ENCODE measurements at places on chromosomes 5 and 9. TPM values are rescaled to one million over a fixed set of nuclear protein-coding genes. Genes with fewer than 3 reads are reported as not detected.
A peak's percentile ranks its signal among the peaks of the same experiment; 100 is the strongest.

DNA sequence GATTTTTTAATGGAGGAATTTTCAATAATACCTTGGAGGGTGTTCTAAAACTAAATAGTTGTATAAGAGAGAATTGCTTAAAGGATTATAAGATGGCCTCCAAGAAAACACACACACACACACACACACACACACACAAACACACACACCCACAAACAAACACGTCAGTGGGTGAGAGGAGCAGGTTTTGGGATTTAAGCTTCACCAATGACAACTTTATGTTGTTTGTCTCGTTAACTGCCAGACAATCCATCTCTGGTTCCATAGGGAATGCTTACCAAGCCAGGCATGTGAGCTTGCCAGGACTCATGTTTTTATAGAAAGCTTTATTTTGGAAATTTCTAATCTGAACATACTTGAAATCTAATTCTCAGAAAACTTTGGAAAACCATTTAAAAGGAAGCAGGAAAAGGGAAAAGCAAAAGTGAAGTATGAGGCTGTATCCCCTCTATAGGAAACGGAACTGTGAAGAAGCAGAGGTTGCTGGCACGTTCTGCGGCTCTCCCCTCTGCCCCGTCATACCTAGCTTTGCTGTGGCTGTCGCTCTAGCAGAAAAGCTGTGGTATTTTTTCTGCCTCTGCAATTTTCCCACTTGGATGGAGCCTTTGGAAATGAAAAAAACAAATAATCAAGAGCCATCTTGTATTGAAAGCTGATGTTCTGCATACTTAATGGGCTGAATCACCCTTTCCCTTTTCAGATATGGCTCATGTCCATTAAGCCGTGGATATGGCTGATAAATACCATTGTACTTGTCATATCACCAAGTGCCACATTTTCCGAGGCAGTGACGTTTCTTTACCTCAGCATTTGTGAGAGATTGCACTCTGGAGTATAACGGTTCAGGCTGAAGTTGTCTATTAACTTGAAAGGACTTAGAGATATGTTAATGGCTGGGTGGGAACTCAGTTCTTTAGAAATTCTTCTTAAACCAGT, 112.7 kb downstream of the NTRK2 start:
- H3K4me3 ChIP-seq: no peak overlapping the region
- H3K4me1 ChIP-seq: no peaks in the 10 kb centered on the region
- no peak for DNase-seq
- no peak overlapping the region for H3K27ac ChIP-seq

DNA sequence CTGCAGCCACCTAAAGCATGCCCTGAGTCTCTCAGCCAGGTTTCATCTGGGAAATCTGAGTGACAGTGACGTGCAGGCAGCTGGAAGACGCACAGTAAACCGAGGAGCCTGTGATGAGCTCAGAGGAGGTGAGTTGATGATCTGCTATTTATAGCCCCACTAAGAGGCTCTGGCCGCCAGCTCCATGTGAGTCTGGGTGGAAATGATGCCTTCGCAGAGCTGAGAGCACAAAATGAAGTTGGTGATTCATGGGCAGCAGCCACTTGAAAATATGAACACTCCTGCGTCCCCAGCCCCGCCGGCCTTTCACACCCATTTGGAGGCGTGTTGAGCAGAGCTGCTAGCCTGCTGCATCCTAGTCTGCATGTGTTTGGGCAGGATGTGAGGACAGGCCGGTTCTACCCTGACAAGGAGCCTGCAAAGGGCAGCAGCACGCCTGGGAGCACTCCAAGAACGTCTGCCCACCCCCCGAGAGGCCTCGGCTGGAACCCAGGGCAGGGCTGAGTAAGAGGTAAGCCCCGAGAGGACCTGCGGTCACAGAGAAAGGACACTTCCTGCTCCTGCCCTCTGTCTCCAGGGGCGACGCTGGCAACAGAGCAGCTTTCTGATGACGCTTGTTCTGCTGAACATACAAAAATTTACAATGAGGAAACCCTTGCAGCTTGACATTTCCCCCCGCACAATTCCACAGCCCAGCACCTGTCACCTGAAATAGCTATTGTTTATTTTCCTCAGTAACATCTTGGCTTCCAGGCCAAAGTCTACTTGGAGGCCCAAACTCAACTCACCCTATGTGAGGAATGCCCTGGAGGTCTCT, 25.1 kb upstream of the CDKN2AIPNL start:
- H3K27me3 ChIP-seq: no peaks in the 10 kb centered on the region
- H3K4me1 ChIP-seq: peaks cover 46% of the 10 kb centered on the region
- peak overlapping the region; percentile 96 for H3K27ac ChIP-seq

The CCL19 gene
- 3.9 TPM for polyA plus RNA-seq

The NEK6 gene
- polyA plus RNA-seq: 28.2 TPM

The TMEM174 gene
- polyA plus RNA-seq: not detected

All from large intestine (tissue), 12 donors.